ENCODE measurements at places on chromosomes 2 and 18.

GRCh38 chr18:46702471-46702870, 45.5 kb upstream of the LOXHD1 start:
- no peak for DNase-seq

GRCh38 chr2:67510745-67511144, 113.6 kb downstream of the ETAA1 start:
- DNase-seq = no peak

DNA sequence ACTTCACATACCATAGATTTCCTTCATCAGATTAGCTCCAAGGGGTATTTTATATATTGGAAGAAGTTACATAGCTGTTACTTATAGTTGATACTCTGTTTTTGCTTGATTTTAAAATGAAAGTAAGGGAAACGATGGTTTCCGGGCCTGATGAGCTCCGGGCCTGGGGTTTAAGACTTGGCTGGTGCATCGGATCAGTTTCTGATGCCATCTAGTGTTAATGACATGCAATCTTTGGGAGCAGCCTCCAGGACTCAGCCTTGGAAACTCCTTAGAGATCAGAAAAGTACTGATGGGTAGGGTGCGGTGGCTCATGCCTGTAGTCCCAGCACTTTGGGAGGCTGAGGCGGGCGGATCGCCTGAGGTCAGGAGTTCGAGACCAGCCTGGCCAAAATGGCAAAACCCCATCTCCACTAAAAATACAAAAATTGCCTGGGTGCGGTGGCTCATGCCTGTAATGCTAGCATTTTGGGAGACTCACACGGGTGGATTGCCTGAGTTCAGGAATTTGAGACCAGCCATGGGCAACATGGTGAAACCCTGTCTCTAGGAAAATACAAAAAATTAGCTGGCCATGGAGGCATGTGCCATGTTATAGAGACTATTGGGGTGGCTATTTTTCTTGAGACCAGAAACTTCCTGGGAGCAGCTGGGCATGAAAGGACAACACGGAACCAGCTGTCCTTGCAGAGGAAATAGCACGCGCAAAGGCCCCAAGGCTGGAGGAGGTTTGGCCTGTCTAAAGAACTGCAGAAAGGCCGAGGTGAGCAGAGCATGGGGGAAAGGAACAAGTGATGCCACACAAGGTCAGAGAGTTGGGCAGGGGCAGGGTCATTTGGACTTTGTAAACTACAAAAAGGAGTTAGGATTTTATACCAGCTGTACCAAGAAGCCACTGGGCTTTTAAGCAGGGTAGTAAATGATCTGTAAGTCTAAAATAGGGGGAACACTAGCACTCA, 46.9 kb upstream of the CNOT11 start:
- DNase-seq = peak; percentile 15

DNA sequence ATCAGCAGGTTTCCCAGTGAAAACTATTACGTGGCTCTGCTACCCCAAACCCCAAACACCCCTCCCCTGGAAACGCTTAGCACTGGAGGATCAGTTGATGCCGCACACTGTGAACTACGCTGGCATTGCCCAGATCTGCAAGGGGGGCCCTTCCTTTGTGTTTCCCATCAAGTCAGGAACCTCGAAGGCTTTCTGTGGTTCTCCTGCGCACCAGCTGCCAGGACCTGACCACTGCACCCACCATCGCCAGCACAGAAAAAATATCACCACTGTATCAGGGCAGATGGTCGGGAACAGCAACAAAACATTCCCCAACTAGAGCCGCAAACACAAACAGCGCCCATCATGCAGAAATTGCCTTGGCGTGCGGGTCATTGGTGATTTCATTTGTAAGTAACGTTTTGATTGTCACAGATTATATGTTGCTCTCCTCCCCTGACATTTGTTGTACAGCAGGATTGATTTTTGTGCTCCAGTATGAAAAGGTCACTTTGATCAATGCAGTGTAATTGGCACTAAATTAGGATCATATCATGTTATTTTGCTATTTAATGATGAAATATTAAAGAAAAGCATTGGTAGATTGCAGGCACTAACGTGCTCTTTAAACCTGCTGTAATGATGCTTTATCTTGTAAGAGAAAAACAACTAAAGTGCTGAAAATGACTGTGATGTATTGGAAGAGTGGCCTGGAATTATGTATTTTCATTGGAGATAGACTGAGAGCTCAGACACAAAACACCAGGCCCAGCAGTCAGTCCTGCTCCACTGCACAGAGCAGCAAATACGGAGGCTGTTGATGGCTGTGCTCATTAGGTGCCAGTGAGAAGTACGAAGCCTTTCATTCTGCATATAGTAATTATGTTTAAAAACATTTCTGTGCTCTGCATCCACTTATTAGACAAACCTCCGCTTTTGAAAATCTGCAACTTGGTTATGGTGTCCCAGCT, 833.2 kb upstream of the SALL3 start:
- DNase-seq = no peak

DNA sequence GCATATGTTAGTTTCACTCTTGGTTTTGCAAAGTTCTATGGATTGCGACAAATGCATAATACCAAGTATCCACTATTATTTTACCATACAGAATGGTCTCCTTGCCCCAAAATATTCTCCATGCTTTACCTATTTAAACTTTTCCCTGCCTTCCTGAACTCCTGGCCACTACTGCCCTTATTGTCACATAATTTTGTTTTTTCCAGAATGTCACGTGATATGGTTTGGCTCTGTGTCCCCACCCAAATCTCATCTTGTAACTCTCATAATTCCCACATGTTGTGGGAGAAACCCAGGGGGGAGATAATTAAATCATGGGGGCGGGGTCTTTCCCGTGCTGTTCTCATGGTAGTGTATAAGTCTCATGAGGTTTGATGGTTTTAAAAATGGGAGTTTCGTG, 760.0 kb downstream of the METTL4 start:
- no peak for DNase-seq

GRCh38 chr2:1553671-1554295, 140.5 kb downstream of the TPO start:
- DNase-seq = no peak

- no peak for DNase-seq
Measured at GRCh38 chr2:137929519-137929916, 34.8 kb upstream of the HNMT start.
